ENCODE measurements at places on chromosomes 6 and 20.

- DNase-seq = no peak
These were observed 74.1 kb upstream of the MAP7 start for GRCh38 chr6:136624347-136624746.

DNA sequence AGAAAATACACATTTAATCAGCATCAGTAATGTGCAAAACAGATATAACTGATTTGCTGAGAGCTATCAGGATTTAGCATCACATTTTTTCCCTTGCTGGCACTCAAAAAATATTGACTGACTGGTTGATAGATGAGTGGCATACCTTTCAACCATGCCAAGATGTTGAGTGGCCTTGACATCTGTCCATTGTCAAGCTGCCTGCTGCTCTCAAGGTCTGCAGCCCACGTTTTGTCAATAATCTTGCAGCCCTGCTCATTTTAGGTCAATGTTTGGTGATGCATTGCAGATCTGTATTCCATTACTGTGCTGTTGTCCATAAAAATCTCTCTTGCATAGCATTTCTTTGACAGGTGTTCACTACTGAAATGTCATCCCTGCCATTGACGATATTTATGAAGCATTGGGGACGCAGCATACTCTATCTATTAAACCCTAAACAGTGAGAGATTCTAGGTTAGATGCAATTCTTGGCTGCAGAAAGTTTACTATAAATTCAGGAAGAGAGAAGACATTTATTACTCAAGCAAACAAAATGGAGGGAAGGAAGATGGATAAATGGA is 111.6 kb downstream of the BFSP1 start:
- no peak for DNase-seq

GRCh38 chr6:7604003-7604402 is 14.0 kb downstream of the SNRNP48 start:
- no peak for DNase-seq

DNA sequence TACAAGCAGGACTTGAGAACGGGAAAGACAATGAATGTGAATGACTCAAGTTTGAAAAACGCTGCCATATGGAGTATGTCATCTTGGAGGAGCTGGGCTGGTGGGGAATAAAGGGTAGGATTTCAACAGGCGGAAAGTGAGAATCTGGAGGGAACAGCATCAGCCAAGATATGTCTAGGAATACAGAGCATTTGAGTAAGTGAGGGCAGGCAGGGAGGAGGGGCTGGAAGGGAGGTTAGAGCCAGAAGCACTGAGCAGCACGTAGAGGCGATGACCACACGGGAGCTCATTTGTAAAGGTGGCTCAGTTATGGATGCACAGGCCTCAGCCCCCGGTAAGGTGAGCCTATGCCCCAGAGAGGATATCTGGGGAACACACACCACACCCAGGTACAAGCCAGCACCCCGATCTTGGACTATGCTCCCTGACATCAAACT is 115.1 kb downstream of the ZMYND8 start:
- no peak for DNase-seq

GRCh38 chr20:17570347-17571152 is 675 bp downstream of the DSTN start:
- DNase-seq = no peak

DNA sequence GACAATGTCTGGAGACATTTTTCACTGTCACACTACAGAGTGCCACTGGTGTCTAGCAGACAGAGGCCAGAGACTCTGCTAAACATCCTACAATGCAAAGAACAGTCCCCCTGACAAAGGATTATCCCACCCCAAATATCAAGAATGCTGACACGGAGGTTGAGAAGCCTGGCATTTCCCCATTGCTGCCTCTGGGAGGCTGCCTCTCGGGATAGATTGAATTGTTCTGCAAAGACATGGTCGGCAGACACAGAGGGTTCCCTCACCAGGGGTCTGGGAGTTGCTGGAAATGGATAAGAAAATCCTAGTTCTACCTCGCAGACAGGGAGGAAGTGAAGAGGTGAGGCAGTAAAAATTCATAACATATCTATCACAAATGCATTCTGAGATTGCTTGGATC is 166.4 kb upstream of the AGPAT4 start:
- DNase-seq = no peak
